ENCODE measurements at places on chromosomes 2 and 18.

DNA sequence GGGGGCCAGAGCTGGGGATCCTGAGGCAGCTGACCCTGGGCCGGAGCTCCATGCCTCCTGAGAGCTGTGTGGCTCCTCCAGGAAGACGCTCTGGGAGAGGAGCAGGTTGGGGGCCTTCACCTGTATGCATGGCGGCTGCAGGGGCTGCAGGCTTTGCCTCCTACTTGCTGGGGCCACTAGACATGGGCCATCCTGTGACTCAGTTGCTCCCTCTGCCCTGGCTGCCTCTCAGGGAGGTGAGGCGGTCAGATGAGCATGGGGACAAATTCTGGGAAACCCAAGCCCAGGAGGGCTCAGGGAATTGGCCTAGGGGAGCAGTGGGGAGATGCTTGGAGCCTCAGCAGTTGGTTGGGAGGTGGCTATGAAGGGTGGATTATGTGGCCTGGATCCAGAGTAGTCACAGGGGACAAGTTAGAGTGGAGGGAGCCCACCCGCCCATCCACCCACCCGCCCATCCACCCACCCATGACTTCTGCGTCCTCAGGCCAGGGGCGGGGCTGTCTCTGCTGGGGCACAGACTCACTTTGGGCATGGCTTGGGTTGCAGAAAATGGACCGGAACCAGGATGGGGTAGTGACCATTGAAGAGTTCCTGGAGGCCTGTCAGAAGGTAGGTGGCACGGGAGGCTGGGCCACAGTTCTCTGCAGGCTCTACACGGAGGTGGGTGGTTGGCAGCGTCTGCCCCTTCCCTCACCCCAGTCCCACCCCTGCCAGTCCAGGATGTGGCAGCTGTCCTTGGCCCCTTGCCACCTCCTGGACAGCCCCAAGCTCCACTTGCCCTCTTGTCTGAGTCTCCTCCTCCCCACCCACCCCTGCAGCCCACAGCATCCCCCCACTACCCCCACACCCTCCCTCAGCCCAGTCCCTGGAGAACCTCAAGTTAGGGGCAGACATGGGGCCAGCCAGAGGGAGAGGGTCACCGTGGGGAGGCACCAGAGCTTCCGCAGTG, 19.5 kb upstream of the FAHD2A start:
- no peak for DNase-seq

GRCh38 chr2:218186355-218186766, 19.6 kb upstream of the CXCR1 start:
- DNase-seq: peak; percentile 34

GRCh38 chr2:176146101-176146500, 5.2 kb upstream of the HOXD4 start:
- DNase-seq: no peak

- no peak for DNase-seq
Observed at GRCh38 chr2:241810307-241811200, 1.6 kb downstream of the NEU4 start.

DNA sequence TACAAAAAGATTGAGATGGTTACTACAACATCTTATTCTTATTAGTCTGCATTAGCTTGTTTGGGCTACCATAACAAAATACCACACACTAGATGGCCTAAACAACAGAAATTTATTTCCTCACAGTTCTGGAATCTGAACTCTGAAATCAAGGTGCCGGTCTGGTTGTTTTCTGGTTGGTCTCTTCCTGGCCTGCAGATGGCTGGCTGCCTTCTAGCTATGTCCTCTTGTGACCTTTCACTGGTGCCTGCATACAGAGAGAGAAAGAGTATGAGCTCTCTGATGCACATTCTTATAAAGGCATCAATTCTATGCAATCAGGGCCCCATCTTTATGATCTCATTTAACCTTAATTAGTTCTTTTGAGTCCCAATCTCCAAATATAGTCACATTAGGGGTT, 696.5 kb downstream of the TDRD15 start:
- no peak for DNase-seq

GRCh38 chr2:131016826-131017741, 76.2 kb downstream of the FAM168B start:
- DNase-seq: no peak

DNA sequence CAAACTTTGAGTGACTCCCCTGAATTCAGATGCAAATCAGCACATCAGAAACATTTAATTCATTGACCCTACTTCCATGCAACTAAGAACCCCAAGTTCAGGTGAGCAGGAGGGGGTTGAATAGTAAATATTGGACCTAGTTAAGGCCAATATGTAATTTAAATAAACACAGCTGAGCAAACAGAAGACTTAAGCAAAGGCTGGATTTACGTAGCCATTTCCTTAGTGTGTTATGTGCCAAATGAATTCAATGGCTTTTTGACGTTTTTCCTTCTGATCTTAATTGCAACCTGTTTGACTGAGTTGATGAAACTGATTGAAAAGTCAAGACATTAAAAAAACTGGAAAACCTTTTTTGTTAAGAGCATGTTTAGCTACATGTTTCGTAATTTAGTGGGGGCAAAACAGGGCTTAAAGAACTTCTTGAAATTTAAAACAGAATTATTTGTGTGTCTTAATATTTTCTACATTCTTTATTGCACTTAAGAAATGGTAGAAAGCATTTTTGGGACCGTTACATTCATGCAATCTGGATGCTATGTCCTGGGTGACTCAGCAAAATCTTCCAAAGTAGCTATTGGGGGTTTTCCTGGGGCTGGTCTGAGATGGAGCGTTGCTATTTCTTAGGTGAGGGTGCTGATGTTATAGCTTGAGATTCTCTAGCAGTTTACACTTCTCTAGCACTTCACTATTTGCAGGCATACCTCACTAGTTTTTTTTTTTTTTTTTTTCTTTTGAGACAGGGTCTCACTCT, 25.5 kb upstream of the KCNE4 start:
- no peak for DNase-seq

DNA sequence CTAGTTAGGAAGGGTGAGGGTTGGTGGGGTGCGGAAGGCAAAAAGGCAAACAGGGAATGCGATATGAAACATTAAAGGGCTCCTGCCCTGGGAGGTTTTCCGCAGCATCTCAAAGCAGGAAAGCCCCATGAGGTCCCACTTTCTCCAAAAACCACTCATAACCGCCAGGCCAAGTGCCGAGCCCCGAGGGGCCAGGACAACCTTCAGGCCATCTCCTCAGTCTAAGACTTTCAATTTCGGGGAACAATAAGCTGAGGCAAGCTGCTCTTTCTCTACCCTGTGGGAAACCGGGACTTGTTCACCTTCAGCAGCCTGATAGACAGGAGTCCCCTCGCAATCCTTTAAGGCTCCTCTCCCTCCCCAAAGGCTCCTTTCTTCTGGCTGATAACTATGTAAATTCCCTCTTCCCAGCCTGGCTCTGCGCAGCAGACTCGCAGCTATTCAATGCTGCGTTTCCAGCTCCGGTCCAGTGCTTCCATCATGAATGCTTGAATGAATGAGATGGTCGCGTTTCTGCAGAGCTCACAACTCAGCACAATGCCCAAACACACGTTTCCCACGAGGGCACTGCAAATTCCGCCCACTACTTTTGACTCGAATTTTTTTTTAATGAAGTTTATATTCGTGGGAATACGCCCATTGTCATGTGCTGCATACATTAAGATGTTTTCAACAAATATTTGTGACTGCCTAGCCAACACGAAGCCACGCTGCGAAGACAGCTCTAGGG, 1.4 kb downstream of the LAMA1 start:
- no peak for DNase-seq

- DNase-seq: no peak
Observed at GRCh38 chr2:173291412-173291811, 63.3 kb upstream of the CDCA7 start.

- no peak for DNase-seq
Observed at GRCh38 chr18:907885-908757, 3.5 kb downstream of the ADCYAP1 start.

- DNase-seq: no peak
Observed at GRCh38 chr2:155062922-155063258, 364.4 kb downstream of the KCNJ3 start.

DNA sequence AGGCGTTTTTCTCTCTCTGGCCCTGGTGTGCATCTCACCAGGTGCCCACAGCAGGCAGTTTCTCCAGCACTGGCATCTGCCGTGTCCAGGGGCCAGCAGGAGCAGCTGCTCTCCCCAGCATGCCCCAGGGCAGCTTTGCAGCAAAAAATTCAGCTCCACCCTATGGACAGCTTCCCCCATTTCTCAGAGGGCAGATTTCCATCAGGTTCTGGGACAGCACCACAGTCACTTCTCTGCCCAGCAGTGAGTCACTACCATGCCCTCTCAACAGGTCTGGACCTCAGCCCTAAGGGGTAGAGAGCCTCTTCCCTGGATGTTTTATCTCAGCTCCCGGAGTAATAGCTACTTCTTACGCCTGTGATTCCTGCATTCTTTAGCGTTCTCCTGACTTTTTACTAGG, 170.2 kb upstream of the RAB12 start:
- DNase-seq: no peak

- no peak for DNase-seq
Observed at GRCh38 chr2:200373973-200374416, 67.5 kb downstream of the SPATS2L start.

DNA sequence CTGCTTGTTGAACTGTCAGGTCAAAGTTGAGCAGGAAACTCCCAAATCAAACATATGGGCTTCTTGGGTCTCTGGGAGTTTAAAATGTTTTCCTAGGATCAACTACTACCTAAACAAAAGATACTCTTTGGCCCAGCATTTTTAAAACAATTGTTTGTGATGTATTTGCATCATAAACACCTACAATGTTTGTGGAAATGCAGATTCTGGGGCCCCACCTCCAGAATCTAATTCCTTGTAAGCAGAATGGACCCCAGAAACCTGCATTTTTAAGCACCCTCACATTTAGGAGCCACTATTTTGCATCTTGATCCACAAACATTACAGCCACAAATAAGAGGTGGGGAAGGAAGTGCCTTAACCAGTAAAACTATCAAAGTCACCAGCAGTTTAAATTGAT, 104.1 kb downstream of the TMEM131 start:
- DNase-seq: no peak

- DNase-seq: no peak
Observed at GRCh38 chr18:27114842-27115241, 70.3 kb downstream of the CHST9 start.

GRCh38 chr2:182447863-182448262, 21.0 kb upstream of the PDE1A start:
- no peak for DNase-seq

GRCh38 chr2:71922499-71923142, 225.0 kb downstream of the CYP26B1 start:
- DNase-seq: no peak

- DNase-seq: no peak
Observed at GRCh38 chr2:215961981-215962380, 51.4 kb downstream of the MREG start.

GRCh38 chr2:100615471-100615870, 52.7 kb downstream of the PDCL3 start:
- no peak for DNase-seq

DNA sequence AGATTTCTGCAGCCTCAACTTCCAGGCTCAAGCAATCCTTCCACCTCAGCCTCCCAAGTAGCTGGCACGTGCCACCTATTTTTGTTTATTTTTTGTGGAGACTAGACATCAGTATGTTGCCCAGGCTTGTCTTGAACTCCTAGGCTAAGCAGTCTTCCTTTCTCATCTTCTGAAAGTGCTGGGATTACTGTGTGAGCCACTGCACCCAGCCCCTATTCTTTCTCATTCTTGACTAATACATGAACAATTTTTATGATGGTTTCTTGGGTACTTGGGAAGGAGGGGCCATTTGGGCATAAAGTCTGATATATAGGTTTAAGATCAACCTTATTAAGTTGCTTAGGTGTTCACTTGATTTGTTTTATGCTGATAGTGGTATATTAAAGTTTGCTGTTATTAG, 26.2 kb downstream of the EPC2 start:
- DNase-seq: no peak

DNA sequence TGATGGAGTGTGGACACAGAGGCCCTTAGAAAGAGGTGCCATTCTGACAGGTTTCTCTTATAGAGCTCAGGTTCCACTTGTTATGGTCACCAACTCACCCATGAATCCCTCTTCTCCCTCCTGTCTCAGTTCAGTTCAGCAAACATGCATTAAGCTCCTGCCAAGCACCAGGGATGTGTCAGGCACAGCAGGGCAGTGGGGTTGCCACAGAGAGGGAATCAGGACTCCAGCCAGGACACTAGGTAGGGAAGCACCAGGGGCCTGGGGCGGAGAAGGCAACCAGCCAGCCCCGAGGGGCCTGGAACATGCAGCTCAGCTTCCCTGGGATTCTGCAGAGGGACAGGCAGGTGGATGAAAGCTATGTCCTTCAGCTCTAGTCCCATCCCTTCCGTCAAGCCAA, 44.6 kb downstream of the TOGARAM2 start:
- no peak for DNase-seq

DNA sequence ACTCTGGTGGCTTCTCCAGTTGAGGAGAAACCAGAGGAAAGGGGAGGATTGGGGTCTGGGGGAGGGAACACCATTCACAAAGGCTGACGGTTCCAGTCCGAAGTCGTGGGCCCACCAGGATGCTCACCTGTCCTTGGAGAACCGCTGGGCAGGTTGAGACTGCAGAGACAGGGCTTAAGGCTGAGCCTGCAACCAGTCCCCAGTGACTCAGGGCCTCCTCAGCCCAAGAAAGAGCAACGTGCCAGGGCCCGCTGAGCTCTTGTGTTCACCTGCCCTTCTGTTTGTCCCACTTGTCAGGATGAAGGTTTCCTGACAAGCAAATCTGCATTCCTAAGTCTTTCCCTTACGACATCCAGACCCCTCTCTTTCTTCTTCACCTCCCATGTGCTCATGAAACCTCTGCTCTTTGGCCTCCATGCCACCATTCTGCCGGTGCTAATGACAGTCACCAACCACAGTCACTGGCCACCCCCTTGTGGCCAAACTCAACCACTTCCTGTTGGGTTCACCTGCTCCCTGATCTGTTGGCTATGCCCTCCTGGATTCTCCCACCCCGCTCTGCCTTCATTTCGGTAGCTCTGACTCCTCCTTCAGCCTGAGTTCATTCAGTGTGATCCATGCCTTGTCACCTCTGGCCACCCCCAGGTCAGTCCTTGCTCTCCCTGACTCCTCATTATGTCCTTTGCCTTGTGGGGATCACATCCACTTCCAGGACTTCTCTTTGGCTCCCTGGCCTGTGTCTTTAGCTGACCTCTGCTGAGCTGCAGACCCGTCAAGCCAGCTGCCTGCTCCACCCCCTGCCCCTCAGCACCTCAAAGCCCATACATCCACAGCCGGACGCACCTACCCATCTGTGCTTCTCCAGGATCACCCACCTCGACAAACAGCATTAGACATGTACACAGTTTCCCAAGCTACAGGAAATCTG, 17.6 kb downstream of the EMX1 start:
- no peak for DNase-seq

Data from stimulated activated CD4-positive, alpha-beta T cell treated with anti-CD3 and anti-CD28 coated beads, Interleukin-1b, Interleukin-23, amount 100 ng/mL, for 1 hour (primary cell).